ENCODE measurements at places on chromosomes 2 and 18.
A peak's percentile ranks its signal among the peaks of the same experiment; 100 is the strongest.

DNA sequence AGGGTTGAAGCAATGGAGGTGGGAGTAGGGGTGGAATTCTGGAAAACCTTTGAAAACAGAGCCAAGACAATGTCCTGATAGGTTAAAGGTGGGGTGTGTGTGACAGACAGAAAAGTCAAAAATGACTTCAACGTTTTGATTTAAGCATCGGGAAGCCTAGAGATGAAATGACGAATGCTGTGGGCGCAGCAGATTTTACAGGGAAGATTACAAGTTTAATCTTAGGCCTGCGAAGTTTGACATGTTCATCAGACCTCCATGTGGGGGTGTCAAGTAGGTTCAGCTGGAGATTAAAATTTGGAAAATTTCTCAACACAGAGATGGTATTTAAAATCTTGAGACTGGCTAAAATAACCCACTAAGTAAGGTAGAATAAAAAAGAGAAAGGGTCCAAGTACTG lies 453.3 kb downstream of the TXNL1 start:
- DNase-seq = no peak

GRCh38 chr2:96815326-96816126 lies 542 bp upstream of the CNNM3 start:
- DNase-seq = no peak

DNA sequence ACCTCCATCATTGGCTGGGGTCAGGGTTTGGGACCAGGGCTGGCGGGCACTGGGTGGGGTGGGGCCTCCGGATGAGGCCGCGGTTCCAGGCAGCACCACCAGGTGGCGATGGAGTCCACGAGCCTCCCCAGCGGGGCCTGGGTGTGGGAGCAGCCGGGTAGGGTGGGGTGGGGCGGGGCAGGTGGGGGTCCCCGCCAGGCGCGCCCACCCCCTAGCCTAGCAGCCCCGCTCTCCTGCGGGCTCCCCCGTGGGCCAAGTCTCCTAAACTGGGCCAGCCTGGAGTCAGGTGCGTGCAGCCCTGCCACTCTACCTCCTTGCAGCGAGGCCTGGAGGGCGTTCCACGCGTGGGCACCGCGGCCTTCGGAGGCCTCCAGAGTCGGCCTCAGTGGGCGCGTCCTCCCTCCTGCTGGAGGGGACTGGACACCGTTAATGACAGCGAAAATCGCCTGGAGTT lies 187.5 kb downstream of the TWIST2 start:
- DNase-seq = peak; percentile 54

DNA sequence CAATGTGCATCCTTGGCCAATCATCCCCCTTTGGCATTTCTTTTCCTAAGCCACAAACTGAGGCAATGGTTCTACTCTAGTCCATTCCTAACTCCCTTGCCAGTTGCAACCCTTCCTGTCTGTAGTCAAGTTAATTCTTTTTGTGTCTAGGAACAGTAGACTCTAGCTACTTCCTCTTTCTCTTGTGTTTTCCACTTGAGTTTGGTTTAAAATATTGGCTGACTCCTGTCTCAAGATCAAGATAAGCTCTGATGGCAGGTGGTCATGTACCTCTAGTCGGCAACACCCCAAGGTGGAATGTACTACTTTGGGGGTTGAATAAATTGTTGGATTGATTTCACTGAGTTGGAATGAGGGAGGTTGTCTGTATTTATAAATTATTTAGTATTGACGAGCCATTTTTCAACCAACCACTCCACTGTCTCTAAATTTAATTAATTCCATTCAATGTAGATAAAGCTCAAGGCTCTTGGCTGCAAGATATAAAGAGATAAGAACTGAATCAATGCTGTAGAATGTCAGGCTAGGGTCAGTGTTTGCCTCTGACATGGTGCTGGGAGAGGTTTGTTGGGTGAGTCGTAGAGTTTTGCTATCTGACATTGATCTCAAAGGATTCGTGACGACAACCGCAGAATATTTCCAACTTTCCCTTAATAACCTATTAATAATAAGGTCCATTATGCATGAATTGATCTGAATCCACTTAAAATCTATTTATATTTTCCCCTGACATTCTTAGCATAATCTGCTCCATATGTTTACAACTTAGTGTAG lies 188.7 kb upstream of the APCDD1 start:
- no peak for DNase-seq

DNA sequence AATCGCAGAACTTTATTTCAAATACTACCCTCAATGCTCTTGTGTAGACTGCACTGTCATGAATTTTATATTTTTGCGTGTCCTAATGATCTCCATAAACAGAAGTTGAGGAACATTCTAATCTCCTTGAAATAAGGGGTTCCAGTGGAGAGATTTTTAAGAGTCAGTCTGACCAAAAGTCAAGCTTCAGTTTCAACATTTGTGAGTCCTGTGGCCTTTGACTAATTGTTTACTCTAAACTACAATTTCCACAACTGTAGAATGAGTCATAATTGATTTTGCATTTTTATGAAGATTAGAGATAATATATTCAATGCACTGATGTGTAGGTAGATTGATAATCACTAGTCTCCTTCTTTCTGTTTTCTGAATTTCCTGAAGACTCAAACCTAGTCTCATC lies 720.3 kb upstream of the ID2 start:
- DNase-seq = no peak

DNA sequence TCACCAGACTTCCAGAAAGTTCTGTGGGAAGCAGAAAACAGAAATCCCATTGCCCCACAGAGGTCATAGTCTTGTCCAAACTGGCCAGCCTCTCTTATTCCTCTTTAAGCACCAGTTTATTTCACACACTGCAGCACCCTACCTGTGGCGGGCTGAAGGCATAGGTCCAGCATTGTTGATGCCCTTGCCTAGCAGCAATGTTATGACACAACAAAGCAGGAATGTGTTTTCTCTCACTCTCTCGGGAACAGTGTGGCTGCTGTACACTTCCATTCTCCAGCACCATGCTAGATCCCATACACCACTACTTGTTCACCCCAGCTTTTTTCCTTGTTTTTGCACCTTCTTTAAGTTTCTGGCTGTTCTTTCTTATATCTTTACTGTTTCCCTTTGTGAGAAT lies 181.6 kb downstream of the DNAH6 start:
- no peak for DNase-seq

DNA sequence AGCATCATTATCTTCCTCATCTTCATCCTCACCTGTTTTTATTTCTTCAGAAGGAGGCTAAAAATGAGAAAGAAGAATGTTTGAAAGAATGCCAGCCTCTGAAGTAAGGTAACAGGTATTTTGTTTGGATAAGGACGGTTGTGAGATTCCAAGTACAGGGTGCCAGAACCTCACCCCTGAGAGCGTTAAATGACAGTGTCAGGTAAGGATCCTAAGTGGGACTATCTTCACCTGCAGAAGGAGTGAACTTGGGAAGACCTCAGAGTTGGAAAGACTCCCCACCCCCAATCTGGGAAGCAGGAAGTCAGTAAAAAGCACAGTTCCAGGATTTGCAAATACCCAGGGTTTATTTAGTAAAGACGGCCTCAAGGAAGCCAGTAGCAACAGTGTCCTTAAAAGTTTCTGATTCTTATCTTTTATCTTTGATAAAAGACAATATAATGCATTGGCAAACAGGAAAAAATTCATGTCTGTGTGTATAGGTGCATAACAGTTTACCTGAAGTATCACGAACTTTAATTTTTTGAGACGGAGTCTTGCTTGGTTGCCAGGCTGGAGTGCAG lies 52.3 kb downstream of the THOC1 start:
- DNase-seq = no peak

DNA sequence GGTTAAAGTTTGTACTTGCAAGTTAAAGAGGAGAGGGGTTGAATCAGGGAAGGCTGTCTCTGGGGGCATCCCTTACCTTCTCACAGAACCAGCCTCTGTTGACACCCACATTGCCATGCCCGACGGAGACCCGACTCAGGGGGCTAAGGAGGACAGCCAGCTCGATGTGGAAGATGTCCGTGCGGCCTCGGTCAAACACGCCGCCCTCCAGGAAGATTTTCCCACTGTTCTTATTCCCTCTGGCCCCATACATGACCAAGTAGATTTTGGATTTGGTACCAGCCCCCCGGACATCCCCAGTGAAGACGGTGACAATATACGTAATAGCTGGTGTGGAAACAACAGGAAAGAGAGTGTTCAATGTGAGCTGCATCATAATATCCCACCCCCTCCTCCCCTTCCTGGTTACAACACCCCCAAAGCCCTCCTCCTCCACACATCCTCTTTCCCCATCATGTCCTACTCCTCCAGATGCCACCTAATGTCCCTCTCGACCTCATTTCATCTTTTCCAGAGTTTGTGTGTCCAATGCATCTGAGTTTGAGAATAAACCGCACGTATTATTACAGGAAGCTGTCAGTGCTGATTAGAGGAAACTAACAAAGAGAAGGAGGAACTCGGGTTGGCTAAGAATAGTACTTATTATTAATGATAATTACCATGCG lies 55.7 kb downstream of the LOXHD1 start:
- DNase-seq = no peak

- DNase-seq = no peak
Measured at GRCh38 chr2:51553476-51553875, 521.5 kb upstream of the NRXN1 start.

- DNase-seq = no peak
Measured at GRCh38 chr2:169027234-169027633, 3.9 kb downstream of the ABCB11 start.

GRCh38 chr2:201127152-201127511 lies 11.2 kb downstream of the CFLAR start:
- no peak for DNase-seq

GRCh38 chr2:216761133-216761532 lies 65.8 kb upstream of the IGFBP5 start:
- DNase-seq = no peak

- no peak for DNase-seq
Measured at GRCh38 chr2:7825591-7826312, 856.1 kb upstream of the ID2 start.

DNA sequence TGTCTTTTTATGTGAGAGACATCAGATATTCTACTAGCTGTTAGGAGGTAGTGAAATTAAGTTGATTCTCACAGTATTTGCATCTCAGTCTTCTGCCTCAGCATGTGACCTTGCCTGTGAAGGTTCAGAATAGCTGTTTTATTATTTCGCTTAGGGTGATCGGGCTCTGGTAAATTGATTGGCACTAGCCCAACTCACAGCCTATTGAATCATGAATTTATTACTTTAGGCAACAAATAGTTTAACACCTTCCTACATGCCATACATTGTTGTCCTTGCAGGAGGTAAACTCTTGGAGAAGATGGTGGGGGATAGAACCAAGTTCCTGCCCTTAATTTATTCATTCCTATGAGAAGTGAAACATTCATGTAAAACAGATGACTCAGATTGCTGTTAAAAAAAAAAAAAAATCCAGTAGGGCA lies 101.9 kb downstream of the GPD2 start:
- no peak for DNase-seq

GRCh38 chr2:196268538-196269338 lies 97.4 kb upstream of the STK17B start:
- DNase-seq = no peak

GRCh38 chr2:236776695-236777251 lies 207.1 kb downstream of the ACKR3 start:
- DNase-seq = no peak

DNA sequence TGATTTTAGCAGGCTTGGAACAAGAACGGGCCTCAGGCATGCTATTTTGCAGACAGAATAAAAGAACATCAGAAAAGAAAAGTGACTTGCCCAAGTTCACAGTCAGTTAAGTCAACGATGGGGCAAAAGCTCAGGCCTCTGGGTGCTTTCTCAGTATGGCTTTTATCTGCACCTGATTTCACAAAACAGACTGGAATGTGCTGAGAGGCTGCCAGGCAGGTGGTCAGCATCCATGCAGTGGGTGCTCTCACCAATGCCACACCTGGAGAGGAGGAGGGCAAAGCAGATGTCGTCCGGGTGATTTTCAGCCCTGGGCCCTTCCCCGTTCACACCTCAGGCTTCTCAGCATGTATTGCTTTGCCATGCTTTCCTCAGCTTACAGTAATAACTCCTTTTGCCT lies 854.6 kb downstream of the RNF144A start:
- no peak for DNase-seq

GRCh38 chr2:221704442-221704841 lies 132.3 kb upstream of the EPHA4 start:
- DNase-seq = no peak

- no peak for DNase-seq
Measured at GRCh38 chr18:23648940-23649607, 13.6 kb downstream of the ANKRD29 start.

DNA sequence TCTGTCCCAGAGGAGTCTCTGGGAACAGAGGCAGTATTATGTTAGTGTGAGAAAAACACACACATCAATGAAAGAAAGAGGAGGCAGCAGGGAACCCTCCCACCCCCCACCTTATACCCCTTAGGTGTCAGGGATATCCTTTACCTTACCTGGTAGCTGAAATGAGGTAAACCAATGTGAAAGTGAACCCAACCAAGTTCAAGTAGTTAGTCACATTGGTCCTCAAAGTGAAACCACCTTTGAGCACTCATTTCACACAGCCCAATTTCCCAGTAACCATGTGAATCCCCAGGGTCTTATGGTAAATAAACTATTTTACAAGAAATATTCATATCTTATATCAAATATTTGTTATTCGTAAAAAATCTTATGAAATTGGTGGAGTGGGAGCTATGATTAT lies 377.8 kb downstream of the LRATD1 start:
- DNase-seq = no peak

GRCh38 chr2:55232863-55233657 lies 572 bp downstream of the RPS27A start:
- no peak for DNase-seq

DNA sequence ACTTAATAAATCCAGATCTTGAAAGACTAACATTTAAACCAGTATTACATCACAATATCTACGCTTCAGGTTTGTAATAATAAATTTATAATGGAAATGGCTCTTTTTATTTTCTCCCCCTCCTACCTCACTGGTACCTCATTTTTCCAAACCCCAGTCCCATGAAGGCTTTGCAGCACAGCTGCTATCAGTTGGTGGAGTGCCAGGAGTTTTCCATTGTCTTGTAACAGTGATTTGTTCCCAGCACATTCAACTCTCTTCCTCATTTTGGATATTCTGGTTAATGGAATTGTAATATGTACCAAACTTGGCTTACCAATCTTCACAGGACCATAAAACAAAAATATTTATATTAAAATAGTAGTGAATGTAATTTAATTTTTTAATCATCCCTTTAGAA lies 91.2 kb downstream of the VRK2 start:
- no peak for DNase-seq

DNA sequence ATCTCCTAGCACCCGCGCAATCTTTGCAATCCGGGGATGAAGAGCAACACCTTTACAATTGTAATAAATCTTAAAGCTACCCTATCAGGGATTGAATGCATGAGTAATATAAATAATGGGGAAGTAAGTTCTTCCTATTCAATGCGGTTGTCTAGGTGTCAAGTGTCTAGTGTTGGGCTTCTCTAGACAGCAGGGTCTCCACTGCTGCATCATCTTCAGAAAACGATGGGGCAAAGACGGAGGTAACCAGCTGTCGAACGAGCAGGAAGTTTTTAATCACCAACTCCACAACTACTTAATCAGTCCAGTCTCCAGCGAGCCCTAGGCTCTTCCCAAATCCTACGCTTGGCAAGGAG lies 573 bp downstream of the STAM2 start:
- no peak for DNase-seq

- no peak for DNase-seq
Measured at GRCh38 chr2:69298261-69298660, 88.8 kb downstream of the GFPT1 start.
